ENCODE measurements at places on chromosomes 3 and 15.

DNA sequence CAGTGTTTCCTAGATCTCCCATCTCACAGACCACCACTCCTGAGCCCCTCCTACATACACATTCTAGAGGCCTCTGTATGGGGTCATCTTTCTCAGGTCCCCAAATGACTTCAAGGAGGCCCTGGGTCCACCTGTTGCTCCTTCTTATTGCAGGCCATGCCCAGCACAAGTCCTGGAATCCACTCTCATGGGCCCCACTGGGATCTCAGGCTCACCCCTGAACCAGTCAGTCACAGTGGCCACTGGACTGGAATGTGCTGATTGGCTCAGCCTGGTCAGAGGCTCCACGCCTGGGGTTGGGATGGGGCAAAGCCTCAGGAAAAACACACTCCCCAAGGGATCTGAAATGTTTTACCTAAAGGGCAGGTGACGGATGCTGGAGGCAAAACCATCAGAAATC, 55.7 kb downstream of the SPSB4 start:
- no peak for DNase-seq

DNA sequence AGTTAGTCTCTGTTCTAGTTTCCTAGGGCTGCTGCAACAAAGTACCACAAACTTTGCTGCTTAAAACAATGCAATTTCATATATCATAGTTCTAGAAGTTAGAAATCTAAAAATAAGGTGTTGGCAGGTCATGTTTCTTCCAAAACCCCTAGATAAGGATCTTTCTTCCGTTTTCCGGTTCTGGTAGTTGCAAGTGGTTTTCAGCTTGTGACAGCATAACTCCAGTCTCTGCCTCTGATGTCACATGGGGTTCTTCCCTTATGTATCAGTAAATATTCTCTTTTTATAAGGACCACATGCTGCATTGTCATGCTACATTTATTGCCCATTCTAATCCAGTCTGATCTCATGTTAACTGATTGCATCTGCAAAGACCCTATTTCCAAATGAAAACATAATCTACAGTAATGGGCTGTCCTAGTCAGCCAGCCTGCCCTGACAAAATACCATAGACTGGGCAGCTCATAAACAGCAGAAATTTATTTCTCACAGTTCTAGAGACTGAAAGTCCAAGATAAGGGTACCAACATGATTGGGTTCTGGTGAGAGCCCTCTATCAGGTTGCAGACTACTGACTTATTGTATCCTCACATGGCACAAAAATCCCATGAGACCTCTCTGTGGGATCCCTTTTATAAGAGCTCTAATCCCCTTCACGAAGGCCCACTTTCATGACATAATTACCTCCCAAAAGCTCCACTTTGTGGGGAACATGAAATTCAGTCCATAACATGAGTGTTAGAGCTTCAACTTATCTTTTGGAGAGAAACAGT, 642.0 kb upstream of the NAALADL2 start:
- no peak for DNase-seq

GRCh38 chr15:82890338-82890994, 62.1 kb downstream of the HOMER2 start:
- no peak for DNase-seq

GRCh38 chr3:11545186-11545851, 98.4 kb downstream of the VGLL4 start:
- DNase-seq = no peak

DNA sequence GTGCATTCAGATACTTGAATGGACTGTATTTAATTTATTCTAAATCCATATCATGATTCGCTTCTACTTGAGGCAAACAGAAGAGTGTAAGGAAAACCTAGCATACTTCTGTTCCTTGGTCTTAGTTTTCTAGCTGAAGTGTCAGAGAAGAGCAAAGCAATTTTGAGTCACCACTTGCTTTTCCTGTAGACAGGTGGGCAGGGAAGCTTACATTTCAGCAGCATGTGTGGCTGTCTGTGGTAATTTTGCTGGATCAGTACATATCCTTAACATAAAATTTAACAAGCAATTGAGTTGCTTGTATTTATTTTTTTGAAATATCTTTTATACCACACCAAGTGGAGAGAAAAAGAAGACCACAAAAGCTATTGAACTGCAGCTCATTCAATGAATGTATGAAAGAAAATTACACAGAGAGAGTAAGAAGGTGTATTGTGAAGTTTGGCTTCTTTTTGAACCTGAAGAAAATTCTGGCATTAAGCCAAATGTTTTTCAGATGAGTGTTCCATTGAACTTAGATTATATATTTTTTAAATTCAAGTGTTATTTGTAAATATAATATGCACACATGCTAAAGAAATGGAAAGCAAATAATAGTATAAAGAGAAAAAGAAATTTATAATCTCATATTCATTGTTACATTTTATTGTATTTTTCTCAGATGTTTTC, 747.6 kb downstream of the NAALADL2 start:
- no peak for DNase-seq

DNA sequence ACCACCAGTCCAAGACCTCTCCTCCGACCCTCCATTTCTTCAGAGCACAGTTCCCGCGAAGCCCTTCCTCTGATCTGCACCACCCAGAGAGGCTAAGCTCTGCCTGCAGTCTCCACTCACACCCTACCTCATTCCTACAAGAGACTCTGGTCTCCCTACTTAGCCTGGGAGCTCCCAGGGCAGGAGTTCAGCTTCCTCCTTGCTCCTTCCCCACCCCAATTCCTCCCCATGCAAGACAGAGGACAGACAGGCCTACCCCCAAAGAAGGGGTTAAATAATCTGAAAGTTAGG, 12.6 kb upstream of the VIPR1 start:
- no peak for DNase-seq

DNA sequence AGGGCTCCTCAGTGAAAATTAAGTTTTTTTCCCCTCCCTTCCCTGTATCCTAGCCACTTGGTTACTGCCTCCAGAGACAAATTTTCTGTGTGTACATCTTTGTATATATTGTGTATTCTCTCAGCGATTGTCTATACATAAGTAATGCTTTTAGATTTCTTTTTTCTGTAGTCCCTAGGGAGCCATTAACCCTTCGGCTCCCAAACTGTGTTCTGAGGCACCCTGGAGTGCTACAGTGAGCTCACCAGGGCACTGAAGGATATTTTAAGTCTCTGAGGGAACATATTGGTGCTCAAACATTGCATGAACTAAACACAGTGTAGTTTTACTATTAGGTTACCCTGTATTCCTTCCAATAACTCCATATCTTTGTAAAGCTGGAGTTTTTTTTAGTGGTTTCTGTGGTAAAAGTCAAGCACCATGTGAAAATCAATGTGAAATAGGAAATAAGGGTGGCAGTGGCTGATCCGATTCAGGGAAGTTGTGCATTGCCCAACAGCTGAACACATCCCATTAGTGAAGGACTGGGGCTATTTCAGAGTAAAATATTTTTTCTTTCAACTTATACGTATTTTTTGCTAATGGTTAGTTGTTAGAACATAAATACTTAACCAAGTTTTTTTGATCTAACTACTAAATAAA, 43.0 kb downstream of the USP13 start:
- DNase-seq = no peak

- no peak for DNase-seq
Measured at GRCh38 chr3:149487598-149488197, 13.2 kb downstream of the TM4SF4 start.

GRCh38 chr3:78972617-78973301, 795.0 kb downstream of the ROBO1 start:
- no peak for DNase-seq

GRCh38 chr3:42394579-42395288, 15.7 kb downstream of the LYZL4 start:
- DNase-seq = no peak

- DNase-seq = no peak
Measured at GRCh38 chr3:47612879-47613278, 34.2 kb upstream of the CSPG5 start.

- no peak for DNase-seq
Measured at GRCh38 chr15:68415061-68415460, 16.9 kb downstream of the ITGA11 start.

DNA sequence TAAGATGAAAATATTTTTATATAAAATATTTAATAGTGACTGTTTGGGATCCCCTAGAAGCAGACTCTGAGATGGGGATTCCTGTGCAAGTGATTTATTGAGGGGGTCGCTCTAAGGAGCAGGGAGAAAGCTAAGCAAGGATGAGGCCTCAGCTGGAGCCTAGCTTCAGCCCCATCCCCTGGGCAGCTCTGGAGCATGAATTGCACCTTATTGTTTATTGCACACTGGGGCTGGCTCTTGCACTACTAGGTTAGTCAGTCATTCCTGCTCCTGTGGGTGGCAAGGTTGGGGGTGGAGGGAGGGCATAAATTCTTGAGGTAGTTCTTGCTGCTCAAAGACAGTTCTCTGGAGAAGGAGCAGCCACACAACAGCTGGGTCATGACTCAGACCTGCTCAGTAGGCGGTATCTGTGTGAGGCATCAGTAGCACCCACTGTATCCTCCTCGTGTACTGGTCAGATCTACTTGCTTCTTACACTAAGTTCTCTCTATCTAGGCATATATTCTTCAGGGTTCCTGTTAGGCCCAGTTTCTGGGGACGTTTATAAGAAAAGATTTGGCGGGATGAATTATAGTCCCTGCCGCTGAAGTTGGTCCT, 27.2 kb upstream of the TNFSF10 start:
- DNase-seq = no peak

GRCh38 chr15:39998511-39999077, 40.4 kb downstream of the SRP14 start:
- DNase-seq = no peak

GRCh38 chr3:43765521-43765971, 74.8 kb downstream of the ABHD5 start:
- DNase-seq = no peak

- no peak for DNase-seq
Measured at GRCh38 chr15:98428253-98428989, 219.9 kb upstream of the IGF1R start.

DNA sequence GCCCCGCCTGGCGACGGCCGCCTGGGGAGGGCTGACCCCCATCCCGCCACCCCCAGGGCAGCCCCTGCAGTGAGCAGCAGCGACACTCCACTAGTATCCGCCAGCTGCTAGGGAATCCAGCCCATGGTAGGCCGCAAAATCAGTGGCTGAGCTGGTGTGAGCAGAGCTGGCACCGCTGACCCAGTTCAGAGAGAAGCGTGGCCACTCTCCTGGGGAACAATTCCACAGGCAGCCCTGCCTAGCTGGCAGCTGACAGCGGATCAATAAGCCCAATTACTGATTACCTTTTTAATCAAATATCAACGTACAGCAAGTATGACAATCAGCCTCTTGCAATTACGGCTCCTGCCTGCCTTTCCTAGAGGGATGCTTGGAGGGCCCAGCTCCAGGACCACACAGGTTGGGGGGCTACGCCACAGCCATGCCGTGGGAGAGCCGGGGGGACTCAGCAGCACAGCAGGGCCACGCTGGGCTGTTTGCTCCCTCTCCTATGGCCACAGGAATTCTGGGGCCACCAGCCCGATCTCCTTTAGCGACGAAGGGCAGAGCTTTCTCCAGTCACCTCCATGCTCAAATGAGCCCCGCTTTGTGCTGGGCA, 13.9 kb downstream of the DNAJB8 start:
- no peak for DNase-seq

DNA sequence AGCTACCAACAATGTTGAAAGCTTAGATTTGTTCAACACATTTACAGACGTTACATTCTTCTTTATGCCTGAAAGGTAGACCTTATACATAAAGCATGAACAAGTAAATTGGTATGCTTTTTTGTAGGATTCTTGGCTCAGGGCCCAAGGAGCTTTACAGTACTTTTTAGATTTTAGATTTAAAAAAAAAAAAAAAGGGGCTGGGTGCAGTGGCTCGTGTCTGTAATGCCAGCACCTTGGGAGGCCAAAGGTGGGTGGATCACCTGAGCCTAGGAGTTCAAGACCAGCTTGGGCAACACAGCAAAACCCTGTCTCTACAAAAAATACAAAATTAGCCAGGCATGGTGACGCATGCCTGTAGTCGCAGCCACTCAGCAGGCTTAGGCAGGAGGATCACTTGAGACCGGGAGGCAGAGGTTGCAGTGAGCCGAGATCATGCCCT, 39.7 kb downstream of the MEF2A start:
- no peak for DNase-seq

DNA sequence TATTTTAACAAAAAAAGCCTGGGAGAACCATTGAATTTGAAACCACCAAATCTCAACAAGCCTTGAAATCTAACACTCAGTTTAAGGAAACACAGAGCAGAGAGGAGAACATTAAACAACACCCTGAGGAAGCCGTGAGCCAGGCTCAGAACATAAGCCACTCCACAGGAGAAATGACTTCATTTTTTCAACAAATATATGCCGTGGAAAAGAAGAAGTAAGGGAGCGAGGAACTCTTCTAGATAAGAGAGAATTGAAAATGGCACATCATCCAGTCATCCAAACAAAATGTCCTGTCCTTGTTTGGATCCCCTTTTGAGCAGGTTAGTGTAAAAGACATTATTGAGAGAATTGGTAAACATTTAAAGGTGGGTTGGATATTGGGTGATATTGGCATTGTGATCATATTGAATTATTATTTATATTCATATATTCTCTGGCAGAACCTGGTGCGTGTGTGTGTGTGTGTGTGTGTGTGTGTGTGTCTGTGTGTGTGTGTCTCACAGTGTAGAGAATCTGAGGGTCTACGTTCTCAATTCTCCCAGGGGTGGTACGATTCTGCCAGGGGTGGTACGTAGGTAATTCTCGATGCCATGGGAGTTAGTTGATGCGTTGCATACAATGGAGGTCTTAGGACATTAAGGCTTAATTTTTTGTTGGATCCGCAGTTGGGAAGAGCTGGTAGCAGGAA, 94.4 kb downstream of the ST6GAL1 start:
- no peak for DNase-seq

DNA sequence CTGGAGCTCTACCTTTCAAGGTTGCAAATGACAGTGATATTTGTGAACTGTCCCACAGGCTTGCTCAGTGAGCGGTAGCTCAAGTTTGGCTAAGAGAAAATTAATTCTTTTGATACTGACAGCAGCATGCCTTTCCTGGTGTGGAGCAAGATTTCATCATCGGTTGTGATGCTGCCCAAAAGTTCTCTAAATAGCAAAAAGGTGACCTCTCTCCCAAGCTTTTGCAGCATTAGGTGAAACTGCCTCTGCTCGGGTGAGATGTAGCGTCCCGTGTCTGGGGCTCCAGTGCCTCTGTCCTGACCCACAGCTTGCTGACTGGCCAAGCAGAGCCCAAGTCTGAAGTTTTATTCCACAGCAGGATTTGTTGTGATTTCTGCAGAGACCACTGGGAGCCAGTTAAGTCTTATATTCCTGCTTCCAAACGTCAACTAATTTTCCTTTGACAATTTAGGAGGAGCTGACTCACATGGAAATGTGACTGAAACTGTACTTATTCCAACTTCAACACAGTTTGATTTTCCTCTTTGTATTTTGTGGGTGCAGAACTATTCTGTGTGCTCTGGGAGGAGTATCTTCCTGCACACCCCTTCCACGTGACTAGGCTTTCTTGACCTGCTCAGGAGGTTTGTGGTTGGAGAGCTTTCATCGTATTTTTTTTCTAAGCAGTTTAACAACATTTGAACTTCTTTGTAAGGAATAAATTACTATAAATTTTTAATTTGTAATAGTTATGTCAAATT, 5.9 kb downstream of the SYNM start:
- DNase-seq = no peak
